ENCODE measurements at places on chromosomes 7 and 10.
A peak's percentile ranks its signal among the peaks of the same experiment; 100 is the strongest.

GRCh38 chr7:140236626-140237025, 59.8 kb upstream of the KDM7A start:
- DNase-seq = no peak

- DNase-seq = no peak
Observed at GRCh38 chr7:96836456-96836855, 126.8 kb upstream of the SEM1 start.

- DNase-seq = no peak
Observed at GRCh38 chr10:97570146-97570788, 2.3 kb upstream of the ANKRD2 start.

DNA sequence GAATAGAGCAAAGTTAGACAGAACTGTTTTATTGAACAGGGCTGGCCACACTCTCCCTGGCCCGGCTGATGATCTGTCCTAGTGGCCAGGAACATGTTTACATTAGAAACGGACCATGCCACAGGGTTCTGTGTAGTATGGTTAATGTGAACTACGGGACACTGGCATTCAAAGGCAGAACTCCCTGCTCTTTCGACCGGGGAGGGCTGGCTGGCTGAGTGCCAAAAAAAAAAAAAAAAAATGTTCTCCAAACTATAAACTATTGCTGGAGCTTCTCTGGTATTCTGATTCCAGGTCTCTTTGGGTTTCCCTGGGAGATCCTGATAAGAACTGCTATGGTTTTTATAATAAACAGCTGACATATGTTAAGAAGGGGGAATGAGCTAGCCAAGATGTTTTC, 1262.6 kb upstream of the SORCS1 start:
- DNase-seq = peak; percentile 13

- no peak for DNase-seq
Observed at GRCh38 chr10:47260505-47261111, 39.4 kb upstream of the GDF10 start.

DNA sequence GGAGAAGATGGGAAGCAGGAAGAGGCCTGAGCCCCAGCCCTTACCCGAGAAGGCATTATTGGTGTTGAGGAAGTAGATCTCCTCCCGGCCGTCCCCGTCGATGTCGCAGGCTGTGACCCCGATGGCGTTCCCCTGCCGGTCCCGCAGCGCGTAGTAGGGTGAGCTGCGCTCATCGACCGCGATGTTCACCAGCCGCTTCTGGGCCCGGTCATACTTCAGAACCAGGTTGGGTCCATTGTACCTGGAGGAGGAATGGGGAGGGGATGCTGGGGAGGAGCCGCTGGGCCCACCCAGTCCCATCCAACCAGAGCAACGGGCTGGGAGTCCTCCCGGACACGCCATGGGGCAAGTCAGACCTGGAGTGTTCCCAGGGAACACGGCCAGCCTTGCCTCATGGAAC, 86.5 kb downstream of the GOLGA7B start:
- no peak for DNase-seq

DNA sequence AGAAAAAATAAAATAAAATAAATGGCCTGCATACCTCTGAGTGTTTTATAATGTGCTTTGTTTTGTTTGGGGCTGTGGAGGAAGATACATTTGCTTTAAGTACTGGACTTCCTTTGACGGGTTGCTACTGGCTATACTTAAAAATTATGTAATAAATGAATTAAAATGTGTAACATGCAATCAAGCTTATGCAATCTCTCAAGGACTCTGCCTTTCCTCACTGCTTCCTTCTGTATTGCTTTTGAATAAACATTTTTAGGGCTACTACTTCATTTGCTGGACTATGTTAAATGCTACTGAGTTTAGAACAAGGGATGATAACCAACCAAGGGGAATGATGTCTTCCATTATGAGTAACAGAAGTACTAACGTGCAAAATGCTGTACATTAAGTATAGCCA, 91.6 kb downstream of the ETV1 start:
- peak; percentile 23 for DNase-seq

- DNase-seq = no peak
Observed at GRCh38 chr7:130953196-130953595, 219.2 kb upstream of the KLF14 start.

DNA sequence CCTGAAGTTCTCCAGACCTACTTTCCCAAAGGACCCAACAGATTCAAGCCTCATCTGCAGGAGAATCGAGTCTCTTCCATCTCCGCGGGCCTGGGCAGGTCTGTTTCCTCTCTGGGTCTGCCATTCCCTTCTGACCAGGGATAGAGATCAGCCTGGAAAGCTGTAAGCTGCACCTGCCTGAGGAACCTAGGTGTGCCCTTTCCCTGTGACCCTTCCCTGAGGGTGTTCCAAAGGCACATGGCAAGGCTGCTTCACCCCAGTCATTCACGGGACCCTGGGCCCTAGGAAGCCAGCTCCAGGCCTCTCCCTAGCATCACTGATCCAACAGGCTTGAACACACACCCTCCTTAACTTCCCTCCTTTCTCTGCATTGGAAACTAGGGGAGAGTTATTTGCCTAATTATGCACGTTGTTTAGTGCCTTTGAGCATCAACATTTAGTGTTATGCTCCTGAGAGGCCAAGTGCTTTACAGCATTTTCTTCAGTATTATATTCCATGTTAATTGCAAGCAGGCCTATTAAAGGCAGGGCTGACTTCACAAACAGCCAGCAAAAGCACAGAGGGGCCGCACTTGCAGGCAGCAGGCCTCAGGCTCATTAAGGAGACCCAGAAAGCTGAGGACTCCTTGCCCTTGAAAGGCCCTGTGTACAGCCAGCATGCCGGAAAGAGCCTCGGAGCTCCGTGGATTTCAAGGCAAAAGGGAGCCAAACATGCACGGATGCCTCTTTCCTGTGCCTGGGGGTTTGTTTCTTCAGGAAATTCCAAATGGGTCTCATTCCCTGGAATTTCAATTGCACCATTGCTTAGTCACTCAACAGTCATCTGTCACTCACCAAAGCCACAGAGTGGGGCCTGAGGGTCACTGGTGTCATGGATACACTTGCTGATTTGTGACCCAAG, 91.0 kb upstream of the FAM20C start:
- DNase-seq = no peak

DNA sequence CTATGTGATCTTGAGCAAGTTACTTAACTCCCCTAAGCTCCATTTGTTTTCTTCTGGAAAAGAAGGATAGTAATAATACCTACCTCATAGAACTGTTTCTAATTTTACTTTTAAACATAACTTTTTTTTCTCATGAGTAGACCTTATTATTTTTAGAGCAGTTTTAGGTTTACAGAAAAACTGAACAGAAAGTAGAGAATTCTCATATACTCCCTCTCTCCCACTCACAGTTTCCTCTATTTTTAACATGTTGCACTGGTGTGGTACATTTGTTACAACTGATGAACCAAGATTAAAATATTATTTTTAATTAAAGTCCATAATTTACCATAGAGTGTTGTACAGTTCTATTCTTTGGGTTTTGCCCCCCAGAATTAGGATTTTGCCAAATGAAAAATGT, 221.3 kb upstream of the CSTF2T start:
- DNase-seq = no peak

DNA sequence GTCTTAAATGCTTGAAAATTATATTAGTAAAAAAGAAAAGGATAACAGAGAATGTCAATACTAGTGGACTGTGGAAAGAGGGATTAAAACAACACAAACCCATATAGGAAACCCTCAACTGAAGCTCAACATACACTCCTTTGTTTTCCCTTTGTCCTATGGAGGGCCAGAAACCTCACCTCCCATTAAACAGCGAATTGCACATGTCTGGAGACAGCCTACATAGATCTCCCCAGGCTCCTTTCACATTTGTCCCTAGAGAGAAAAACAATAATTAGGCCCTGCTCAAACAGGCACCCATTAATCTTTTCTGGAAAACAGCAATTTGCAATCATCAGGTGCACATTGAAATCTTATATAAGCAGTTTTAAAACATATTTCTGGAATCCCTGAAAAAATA, 87.6 kb upstream of the SEMA3D start:
- no peak for DNase-seq

GRCh38 chr7:82017334-82017943, 247.6 kb upstream of the HGF start:
- DNase-seq = peak; percentile 65

DNA sequence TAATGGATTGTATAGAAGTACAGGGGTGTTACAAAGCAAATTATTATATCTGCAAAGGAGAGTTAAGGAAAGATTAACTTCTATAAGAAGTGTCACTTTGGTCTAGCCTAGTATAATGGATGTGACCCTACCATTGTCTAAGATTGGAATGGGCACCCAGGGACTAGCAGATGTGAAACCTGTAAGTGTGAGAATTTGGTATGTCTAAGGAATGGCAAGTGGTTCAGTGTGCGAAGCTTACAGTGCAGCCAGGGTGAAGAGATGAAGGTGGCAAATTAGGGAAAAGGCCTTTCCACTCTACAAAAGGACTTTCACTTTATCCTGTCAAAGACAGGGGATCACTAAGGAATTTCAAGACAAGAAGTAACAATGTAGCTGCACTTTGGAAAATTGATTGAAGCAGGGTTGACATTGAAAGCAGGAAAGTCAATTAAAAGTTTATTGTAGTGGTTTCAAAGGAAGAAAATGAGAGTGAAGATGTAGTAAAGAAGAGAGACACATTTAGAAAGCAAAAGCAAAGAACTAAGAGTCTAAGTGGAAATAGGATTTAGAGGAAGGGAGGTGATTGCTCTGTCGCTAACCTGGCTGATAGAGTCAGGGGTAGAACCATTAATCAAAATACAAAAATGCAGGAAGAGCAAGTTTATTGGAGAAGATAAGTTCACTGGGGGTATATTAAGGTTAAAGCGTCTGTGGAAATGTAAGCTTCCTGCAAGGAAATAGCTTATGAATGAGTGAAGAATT, 47.4 kb downstream of the KCND2 start:
- no peak for DNase-seq

GRCh38 chr10:52780391-52781155, 8.0 kb upstream of the MBL2 start:
- no peak for DNase-seq

DNA sequence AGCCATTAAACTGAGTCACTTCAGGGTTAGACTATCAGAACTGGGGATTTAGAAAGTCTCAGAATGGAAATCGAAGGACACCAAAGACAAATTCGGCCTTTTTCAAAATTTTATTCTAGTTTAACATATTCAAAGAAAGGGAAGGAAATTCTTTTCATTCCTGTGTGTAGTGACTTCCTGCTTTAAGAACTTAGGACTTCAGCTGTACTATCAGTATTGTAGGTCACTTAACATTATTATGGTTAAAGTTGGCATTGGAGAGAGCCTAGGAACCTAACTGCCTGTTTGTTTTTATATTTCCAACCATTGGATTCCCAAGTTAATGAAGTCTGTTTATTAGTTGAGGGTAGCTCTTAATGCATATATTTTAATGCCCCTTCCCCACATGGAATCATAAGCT, 63.7 kb downstream of the PTEN start:
- DNase-seq = peak; percentile 54

DNA sequence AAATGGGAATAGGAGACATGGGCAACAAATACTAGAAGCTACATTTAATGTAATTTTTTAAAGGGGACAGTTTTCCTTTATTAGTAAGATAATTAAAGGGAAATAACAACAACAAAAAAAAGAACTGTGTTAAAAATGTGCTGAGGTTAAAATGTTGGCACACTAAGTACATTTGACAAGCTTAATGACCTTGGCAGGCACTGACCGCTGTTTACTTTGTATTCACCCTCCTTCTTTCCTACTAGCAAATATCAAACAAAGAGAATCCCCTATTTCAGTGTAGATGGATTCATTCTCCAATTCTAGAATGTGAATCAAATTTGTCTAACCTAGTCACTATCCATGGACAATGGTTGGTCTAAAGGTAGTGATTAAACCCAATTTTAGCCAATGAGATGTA, 77.5 kb upstream of the TOMM7 start:
- DNase-seq = no peak

- no peak for DNase-seq
Observed at GRCh38 chr7:134104166-134104565, 23.0 kb upstream of the LRGUK start.

- no peak for DNase-seq
Observed at GRCh38 chr10:43267811-43268210, 946 bp upstream of the RASGEF1A start.

DNA sequence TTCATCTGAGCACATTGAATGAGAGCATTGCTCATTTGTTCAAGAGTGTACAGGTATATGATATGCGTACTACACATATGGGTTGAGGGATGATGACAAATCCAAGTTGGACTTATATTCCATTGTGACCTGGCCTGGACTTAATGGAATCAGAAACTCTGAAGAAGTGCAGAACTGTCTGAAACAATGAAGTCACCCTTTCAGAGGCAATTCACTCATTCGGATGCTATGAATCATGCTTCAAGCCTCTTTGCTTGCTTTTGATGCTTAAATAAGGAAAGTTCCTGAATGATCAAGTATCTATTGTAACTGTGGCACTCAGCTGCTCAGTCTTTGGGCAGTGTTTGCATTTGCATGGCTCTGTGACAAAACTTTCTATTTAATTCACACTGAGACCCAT, 93.4 kb downstream of the ZNF365 start:
- peak; percentile 5 for DNase-seq

GRCh38 chr7:90178679-90179278, 24.5 kb downstream of the STEAP1 start:
- peak; percentile 71 for DNase-seq

DNA sequence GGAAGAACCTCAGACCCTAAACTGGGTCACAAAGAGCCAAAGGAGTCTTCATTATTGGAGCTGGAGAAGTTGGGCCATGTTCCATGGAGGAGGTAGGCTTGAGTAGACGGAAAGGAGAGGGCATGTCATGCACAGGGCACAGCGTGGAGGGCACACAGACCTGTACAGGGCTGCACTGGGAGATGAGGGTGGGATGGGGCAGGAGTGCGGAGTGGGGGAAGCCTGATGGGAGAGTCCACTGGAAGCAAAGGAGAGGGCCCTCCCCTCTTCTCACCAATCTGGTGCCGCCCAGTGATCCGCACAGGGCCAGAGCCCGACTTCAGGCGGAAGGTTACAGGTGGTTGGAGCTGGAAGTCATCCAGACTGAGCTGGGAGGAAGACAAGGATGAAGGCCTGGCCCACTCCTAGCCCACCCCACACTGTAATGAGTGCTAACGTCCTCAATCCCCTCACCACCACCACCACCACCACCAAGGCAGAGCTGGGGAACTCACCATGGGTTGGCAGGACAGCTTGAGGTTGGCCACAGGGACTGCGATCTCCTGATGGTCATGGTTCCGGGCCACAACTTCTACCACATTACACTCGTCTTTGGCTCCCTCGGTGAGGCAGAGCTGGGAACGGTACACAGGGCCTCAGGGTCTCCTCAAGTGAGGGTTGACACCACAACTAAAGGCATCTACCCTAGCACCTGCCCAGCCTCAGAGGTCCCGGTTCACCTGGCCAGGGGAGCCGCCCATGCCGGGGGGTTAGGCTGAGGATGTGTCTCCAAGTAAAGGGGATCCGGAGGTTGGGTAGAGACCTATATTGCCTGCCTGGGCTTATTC, 1.0 kb downstream of the NPM3 start:
- no peak for DNase-seq

GRCh38 chr7:95340491-95340890, 16.2 kb upstream of the PON1 start:
- no peak for DNase-seq

DNA sequence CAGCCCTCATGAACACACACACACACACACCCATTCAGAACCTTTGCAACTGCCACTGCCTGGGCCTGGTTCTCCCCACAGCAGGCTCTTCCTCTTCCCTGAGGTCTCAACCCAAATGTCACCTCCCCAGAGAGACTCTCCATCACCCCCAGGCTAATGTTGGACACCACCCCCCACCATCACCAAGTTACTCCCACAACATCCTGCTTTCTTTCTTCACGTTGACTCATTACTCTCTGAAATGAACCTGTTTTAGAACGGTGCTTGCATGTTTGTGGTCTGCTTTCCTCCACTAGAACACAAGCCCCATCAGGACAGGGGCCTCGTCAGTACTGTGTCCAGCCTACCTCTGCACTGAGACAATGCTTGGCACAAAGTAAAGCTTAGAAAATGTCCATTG, 16.0 kb downstream of the AFAP1L2 start:
- no peak for DNase-seq

Measured in choroid plexus epithelial cell (primary cell).